ENCODE measurements at places on chromosomes 11 and 22.

DNA sequence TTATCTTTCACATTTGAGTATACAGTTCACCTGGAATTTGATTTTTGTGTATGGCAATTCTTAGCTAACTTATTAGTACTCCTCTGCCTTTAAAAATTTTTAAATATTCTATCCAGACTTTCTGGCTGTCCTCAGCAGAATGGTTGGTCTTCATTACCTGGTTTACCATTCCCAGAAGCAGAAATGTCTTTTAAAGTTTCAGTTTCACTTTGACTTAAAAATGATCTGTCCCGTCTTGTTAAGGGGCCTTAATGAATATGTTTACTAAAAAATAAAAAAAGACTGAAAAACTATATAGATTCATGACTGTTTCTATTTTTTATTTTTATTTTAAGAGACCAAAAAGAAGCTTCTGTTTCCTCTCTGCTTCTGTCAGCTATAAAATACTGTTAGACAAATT lies 70.5 kb upstream of the TNRC6B start:
- DNase-seq = no peak

- no peak for DNase-seq
Measured at GRCh38 chr11:114237321-114238280, 58.6 kb upstream of the NNMT start.

DNA sequence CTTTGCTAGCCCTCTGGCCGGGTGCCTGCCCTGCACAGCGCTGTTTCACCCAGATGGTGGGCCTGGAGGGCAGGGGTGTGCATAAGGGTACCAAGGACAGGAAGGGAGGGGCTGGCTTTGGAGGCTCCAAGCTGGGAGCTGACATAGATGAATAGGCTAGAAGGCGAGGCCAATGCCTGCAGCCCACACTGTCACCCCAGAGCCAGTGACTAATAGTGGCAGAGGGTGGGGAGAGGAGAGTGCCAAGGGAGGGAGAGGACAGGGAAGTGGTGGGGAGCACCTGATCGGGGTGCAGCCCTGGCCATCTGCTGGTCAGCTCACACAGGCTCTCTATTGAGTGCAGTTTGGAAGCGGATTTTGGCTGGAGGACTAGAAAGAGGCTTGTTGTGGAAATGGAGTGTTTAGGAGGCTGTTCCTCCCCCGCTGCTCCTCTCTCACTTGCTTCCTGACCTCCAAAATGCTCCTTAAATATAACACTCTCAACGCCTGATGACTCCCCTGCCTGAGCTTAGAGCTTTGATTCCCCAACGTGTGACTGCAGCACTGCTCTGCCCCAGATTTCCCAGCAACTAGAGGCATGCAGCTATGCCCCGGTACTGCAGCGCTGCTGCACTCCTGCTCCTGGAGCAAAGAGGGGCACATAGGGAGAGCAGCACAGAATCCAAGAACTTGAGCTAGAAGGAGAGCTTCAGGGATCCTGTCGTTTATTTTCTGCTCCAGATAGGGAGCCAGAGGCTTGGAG lies 89.2 kb downstream of the GRAMD1B start:
- DNase-seq = peak; percentile 66

- DNase-seq = no peak
Measured at GRCh38 chr11:111166598-111166997, 78.9 kb upstream of the POU2AF2 start.

DNA sequence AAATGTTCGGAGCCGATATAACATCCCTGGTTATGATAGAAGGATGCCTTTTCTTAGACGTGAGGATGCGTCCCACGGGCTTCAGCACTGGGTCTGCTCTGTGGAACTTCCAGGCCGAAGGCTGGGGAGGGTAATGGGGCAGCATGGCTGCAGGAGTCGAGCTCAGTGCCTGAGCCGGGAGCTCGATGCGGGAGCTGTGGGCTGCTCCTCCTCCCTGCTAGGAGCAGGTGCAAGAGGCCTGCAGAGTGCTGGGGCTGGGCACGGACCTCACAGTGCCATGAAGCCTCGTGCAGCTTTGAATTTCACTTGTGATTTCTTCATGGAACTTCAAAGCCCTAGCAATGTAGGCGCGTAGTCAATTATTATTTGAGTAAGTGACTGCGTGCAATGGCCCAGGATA lies 6.0 kb downstream of the TUBA8 start:
- DNase-seq = no peak

DNA sequence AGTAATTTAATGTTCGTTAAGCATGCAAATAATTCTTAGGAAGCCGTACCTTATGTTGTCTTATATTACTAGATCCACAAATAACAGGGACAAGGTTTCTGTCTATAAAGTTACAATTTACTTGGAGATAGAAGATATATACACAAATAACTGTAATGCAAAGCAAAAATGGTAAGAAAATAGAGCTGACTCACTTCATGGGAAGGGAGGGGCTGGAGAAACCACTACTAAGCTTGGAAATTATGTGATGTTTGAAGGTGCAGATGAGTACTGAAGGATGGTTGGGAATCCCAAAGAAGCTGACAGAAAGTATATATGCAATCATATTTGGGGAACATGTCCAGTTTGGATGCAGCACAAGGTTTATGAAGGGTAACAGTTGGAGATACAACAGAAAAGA lies 4.0 kb downstream of the NPAT start:
- peak; percentile 18 for DNase-seq

GRCh38 chr22:23215294-23216241 lies 35.3 kb downstream of the BCR start:
- DNase-seq = peak; percentile 58

GRCh38 chr11:56852131-56852530 lies 103.6 kb upstream of the OR9G4 start:
- DNase-seq = no peak

All from AG08395 (cell line).